ENCODE measurements at places on chromosomes 16 and 17.

GRCh38 chr17:76388966-76389888 lies 4.8 kb downstream of the SPHK1 start:
- DNase-seq: no peak

GRCh38 chr17:43809121-43809520 lies 23.8 kb downstream of the MPP3 start:
- DNase-seq: no peak

GRCh38 chr16:74627506-74628220 lies 20.7 kb upstream of the GLG1 start:
- DNase-seq: no peak

DNA sequence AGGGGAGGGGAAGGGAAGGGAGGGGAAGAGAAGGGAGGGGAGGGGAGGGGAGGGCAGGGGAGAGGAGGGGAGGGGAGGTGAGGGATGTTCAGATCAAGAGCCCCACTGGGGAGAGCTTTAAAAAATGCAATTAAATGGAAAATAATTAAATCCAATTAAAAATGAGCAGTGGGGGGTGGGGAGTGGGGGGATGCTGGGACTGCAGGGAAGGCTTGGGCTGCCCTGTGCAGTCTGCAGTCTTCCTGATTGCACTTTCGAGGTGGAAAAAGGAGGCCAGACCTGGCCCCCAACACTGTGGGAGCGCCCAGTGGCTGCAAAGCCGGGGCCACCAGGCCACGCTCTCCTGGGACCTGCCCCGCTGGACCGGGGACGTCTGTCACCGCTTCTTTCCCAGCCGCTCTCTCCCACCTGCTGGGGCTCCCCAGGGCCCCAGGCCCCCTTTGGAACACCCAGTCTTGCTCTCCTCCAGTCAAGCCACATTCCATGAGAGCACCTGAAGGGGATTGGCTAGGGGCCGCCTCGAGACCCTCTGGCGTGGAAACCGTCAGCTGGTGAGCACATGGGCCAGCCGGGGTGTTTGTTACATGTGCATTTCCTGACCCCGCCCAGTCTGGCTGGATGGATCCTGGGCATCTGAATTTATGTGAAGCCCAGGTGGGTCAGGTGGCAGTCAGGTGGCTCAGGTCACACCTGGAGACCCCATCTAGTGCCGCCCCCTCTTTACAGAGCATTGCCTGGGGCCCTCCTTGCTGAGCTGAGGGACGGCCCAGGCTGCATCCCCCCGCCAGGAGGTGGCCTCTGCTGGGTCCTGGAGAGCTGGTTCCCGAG lies 37.6 kb upstream of the CBFA2T3 start:
- DNase-seq: no peak

GRCh38 chr17:81267390-81268067 lies 27.6 kb downstream of the SLC38A10 start:
- no peak for DNase-seq

DNA sequence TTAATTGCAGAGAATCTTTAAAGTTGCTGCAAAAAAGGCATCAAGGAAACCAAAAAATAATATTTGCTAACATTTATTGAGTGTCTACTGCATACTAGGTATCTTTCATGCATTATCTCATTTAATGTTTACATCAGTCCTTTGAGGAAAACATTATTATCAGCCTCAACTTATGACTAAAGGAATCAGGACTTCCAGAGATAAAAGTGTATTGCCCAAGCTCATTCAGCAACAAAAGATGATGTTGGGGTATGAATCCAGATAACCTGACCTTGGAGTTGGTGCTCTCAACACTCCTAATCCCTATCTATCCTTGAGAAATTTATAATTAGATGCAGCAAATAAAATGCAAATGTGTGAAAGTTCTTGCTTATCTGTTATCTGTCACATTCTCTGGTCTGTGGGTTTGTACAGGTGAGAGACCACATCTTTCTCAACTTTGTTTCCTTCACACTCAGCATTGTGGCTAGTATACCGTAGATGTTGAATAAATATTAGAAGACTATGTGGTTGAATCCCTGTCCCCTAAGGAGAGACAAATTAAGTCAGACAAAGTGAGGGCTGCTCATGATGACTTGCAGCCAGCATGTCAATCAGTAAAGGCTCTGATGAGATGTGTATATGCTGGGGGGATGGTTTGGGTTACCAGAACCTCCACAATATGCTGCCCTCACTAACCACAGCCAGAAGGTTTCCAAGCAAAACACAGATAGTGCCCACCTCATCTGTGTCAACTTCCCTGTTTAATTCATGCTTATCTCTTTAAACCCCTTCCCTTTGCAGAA lies 82.6 kb downstream of the NOG start:
- no peak for DNase-seq

DNA sequence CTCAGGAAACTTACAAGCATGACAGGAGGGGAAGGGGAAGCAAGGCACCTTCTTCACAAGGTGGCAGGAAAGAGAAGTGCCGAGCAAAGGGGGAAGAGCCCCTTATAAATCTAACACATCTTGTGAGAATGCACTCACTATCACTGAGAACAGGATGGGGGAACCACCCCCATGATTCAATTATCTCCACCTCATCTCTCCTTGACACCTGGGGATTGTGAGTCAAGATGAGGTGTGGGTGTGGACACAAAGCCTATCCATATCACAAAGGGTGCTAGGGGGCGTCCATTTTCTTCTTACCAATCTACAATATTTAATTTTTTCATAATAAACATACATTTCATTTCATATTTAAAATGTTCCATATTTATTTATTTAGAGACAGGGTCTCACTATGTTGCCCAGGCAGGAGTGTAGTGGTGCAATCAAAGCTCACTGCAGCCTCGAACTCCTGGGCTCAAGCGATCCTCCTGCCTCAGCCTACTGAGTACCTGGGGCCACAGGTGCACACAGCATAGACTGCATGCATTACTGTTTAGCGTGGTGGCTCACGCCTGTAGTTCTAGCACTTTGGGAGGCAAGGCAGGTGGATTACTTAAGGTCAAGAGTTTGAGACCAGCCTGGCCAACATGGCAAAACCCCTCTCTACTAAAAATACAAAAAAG lies 26.5 kb upstream of the FAAP100 start:
- no peak for DNase-seq

DNA sequence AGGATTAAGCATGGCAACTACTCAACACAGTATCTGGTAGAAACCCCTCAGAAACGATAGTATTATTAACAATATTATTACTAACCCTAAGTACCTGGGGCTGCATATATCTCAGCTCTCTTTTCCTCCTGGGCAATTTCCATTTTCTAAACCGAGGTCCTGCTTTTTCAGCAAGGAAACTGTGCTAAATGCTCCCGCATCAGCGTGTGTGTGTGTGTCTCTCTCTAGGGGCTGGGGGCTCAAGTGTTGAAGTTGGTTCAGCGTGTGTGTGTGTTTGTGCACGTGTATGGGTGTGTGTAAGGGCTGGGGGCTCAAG lies 169.3 kb upstream of the MAF start:
- no peak for DNase-seq

Data from activated naive CD4-positive, alpha-beta T cell treated with anti-CD3 and anti-CD28 coated beads, Interleukin-2, amount 50 U/mL, for 16 hours (primary cell).